ENCODE measurements at places on chromosomes 11 and 22.

DNA sequence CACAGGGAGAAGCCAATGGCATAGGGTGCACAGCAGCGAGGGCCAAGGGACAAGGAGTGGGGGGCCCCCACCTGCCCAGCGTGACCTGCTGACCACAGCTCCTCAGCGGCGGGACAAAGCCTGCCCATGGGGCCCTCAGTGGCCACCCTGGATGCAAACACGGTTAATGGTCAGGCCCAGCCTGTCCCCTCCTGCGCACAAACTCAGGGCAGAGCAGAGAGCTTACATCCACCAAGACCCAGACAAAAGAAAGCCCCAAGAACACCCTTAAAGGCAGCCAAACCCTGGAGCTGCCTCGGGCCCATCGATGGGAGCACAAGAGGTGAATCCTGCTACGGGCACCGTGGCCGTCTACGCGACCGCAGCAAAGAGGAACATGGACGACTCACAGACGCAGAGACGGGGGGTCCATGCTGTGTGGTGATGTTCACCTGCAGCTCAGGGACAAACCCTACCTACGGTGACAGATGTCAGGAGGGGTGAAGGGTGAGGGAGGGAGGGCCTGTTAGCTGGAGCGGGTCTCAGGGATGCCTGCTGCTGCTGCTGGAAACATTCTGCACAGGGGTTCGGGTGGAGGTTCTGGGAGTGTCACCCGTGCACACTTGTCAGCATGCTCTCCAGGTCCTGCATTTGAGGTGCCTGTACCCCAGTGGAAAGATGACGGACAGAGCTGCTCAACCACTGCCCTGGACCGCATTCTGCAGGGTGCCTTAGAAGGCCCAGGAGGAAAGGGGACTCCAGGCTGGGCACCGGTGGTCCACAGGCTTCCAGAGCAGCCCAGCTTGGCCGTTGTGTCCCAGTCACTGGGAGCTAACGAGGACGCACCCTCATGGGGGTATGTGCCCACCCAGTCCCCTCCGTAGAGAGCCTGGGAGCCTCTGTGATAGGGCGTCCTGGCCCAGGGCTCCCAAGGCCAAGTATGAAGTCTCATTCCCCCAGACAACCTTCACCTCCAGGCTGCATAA is 11.6 kb downstream of the ASCL2 start:
- DNase-seq, result no peak

DNA sequence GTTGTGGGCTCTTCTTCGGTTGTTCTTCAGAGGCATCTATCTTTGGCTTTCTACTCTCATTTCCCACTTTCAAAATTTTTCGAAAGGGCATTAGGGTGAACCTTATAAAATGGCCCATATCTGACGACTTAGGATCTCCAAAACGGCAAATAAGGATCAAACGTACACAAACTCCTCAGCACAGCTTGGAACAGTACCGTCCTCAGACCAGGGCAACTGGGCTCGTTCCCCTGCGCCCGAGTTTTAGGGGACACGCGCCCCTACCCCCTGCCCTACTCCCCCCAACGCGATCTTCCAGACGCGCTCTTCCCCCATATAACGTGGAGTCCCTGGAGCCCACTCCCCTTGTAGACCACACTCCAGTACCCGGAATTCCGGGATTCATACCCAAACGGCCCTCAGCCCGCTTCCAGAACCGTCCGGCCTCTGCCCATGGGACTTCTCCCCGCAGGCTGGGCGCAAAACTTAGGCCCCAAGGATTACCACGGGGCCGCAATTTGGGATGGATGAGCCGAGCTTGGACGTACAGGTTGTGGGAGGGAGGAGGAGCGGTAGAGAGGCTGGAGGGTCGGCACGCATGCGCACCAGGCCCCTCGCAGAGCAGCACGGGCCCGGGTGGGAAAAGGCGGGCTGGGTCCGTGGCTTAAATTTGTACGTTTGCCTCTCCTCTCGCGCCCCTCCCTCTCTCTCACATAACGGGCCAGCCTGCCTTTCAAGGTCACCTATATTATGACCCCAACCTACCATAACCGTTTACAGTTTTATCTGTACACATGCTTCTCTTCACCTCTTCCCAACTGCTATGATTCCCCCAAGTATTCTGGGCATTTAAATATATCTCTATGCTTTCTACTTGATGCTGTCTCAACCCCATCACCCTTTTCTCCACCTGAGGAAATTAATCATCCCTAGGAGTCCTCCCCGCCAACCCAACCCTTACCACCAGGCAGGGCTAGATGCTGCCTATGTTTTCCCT is 3.4 kb downstream of the CCDC89 start:
- peak; percentile 79 for DNase-seq

DNA sequence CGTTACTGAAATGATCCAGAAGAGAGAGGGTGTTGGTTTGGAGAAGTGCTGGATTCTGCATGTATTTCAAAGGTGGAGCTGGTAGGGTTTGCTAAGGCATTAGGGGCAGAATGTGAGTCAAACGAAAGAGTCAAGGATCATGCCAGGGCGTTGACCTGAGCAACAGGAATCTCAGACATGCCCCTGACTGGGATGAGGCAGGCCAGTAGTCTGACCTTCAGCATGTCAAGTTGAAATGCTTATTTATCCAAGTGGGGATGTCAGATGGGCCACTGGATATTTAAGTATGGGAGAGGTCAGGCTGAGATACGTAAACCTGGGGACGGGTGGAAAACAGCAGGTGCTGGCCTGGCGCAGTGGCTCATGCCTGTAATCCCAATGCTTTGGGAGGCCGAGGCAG is 2.7 kb upstream of the TSGA10IP start:
- DNase-seq, result no peak

DNA sequence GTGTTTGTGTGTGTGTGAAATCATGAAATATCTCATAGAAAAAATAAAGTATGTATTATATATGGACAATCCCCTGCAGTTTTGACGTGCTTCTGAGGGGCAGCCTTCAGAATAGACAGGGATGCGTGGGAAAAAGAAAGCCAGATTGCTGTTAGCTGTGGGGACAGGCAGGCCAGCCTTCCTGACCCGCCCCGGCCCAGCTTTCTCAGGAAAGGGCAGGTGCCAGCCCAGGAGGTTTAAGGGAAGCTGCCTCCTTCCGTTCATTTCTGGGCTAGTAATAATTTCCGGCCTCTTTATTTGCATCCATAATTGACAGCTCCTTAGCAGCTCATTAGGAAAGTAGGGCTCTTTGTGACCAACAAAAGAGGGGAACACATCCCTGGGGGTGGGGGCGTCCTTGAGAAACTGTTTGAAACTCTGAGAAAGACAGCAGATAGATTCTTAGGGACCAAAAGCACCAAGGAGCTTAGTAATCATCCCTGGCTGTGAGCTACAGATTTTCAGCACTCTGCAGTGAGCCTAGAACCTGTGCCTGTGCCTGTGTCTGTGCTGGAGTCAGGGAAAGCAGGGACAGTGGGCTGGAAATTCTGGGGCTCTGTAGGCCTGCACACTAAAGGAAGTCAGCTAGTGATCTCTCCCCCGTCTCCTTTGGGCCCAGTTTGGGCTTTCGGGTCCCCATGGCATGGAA is 632.9 kb upstream of the CADM1 start:
- no peak for DNase-seq

- DNase-seq, result no peak
These were observed 12.1 kb downstream of the CHST1 start for GRCh38 chr11:45653277-45653676.

- DNase-seq, result peak; percentile 16
These were observed 449.9 kb downstream of the OPCML start for GRCh38 chr11:133082453-133082781.

DNA sequence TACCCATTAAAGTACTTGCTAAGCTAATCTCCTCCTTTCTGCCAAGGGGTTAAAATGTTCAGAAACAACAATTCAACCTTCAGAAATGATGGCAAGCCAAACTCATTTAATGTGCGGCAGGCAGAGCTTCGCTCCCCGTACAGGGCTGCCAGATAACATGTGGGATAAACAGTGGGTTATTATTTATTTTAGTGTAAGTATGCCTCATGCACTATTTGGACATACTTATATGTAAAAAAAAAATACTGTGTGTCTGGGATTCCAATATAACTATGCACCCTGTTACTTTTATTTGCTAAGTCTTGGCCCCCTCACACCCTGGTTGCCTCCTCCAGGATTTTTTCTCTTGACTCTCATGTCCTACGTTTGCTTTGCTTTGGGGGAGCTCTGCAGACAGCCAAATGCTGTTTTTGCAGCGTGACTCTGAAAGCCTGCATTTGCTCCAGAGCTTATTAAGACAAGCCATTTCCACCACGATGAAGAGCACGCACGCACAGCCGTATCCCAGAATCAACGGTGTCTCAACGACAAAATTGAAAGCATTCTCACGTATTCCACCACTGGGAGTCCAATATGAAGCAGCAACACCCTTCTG is 86.5 kb upstream of the SHANK2 start:
- no peak for DNase-seq

DNA sequence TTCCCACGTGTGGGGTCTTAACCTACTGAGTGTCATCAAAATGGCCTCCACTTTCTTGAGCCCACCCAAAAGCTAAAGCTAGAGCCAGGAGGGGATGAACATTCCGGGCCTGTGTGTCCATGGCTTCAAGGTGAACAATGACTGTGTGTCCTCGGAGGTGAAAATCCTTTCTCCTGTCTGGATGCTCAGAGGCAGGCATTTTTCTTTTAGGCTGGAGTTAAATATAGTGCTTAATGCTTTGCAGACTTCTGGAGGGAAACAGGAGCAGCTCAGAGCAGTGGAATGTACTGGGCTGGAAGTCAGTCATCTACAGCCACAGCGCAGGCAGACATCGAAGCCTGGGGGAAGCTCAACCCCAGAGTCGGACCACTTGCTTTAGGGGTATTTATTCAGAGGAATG is 68.6 kb upstream of the TMEM45B start:
- no peak for DNase-seq

DNA sequence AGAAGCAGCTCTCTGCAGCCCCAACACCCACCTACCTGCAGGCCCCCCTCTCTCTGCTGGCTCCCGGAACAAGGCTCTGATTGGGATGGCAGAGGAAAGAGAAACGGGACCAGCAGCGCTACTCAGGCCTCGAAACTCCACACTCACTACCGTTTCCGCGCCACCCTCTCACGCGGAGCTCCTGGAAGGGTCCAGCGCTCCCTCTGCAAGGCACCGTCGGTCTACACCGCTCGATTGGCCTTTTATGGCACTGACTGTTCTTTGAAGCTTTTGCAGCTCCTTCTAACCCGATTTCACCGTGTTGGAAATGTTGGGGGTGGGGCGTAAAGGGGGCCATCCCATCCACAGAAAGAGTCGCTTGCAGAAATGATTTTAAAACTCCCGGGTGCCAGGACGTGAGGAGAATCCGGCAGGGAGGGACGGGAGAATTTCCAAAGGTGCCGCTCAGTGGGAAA is 323 bp upstream of the PANX1 start:
- DNase-seq, result peak; percentile 56

DNA sequence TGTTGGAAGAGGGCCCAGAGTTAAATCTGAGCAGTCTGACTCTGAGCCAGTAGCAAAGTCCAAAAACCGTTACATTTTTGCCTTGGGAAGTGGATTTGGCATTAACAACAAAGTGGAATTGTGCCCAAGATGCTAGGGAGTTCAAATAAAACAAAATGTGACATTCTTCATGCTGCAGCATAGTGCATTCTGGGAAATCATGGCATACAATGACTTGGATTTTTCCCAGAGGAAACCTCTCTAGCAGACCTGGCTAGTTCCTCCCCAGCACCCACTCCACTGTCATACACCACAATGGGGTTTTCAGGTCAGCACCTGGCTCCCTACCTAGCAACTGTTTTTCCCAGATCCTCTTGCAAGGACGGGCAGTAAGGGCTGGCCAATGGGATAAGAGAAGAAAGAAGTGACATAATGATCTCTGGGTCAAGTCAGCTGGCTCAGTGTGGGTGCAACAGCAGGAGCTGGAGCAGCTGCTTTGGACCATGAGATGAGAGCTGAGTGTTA is 24.8 kb upstream of the CYB5R3 start:
- DNase-seq, result no peak

DNA sequence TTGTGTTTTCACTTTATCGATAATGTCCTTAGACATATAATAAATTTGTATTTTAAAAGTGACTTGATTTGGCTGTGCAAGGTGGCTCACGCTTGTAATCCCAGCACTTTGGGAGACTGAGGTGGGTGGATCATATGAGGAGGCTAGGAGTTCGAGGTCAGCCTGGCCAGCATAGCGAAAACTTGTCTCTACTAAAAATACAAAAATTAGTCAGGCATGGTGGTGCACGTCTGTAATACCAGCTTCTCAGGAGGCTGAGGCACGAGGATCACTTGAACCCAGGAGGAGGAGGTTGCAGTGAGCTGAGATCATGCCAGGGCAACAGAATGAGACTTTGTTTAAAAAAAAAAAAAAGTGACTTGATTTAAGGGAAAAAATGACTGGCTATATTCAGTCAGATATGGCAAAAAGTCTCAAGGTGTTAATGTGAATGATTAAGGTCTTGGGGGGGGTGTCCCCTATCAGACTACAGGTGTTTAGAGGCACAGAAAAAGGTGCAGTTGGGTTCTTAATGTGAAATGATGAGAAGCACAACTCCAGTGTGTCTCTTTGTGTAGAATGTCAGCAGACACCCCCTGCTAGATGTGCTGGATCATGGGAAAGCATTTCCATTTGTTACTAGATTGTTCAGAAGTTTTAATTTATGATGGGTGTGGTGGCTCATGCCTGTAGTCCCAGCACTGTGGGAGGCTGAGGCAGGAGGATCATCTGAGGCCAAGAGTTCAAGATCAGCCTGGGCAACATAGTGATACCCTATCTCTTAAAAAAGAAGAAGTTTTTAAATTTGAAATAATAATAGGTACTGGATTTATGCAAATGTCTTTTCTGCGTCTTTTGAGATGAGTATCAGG is 17.0 kb downstream of the NEAT1 start:
- peak; percentile 3 for DNase-seq

DNA sequence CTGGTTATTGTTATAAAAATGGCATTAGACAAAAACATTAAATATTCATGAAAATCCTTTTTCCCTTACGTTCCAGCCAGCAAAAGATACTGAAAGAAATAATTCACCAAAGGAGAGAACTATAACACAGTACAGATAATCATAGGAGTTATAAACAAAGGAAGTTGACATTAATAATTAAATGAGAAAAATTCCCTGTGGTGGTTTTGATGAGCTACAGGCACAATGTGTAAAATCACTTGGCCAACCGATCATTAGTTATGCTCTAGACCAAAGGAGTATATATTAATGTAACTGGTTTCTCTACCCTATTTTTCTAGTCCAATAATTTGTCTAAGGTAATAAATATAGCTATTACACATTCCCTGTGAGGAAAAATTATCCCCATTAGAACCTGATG is 534.7 kb downstream of the CNTN5 start:
- DNase-seq, result no peak

- no peak for DNase-seq
These were observed 13.7 kb downstream of the ELFN2 start for GRCh38 chr22:37413546-37413945.

DNA sequence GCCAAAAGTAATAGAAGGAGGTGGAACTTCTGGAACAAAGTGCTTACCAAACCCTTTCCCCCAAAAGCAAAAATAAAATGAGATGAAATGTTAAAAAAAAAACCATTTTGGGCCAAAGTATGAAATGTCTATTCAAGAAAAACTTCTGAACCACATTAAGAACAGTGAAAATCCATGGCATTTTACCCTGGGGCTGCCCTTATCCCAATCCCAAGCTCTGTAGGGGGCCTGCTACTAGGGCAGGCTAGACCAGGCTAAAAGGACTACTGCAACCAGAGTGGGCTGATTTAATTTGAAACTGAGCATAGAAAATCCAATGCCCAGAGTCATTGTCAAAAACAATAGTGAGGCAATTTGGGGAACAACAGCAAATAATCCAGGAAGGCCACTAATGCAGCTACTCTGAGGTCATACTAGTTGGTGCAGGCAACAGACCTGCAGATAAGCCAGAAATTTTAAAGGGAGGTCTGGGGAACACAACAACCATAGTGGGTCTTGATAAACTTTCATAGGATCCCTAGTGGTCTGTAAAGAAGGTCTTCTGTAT is 99.4 kb downstream of the RELT start:
- DNase-seq, result no peak
